ENCODE measurements at places on chromosomes 6 and 20.

DNA sequence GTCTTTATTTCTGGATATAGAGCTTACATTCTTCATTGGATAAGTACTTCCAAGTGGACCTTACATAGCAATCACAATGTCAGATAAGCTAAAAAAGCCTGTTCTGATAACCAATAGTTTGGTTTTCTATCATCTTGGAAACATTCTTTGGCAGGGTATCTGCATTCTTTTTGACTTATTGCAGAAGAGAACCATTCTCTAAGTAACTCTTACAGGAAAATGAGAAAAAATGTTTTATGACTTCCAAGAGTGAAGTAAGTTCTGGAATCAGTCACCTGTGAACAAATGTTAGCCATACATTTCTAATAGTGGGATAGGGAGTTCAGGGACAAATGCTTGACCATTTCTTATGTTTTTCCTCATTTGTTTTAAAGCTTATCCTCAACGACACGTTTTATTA lies 564.0 kb downstream of the CD109 start:
- no peak for DNase-seq

DNA sequence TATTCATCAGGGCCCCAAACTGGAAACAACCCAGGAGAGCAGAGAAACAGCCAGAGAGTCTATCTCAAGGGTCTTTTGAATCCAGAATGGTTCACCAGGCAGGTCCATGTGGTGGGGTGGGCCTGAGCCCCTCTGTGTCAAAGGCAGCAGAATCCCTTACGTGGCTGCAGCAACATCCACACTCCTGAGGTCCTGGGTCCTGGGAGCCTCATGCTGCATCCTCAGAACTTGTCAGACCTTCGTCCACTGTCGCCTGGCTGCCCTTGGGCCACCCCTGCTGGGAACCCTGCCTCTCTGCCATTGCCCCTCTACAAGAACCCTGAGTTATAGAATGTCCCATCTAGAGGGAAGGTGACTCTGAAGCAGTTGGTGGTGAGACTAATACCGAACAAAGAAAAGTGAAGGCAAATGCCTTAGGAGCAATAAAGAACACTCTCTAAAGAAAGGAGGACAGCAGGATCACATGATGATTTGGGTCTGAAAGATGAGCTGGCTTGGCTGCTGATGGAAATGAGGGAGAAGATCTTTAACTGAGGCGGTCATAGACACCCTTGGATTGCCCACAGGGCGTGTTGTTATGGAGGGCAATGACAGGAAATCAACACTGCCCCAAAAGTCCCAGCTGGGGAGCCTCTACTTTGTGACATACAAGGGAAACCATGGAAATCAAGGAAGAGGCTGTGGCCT lies 161.2 kb downstream of the SYNDIG1 start:
- no peak for DNase-seq

GRCh38 chr20:57251949-57252348 lies 14.5 kb downstream of the BMP7 start:
- no peak for DNase-seq

- DNase-seq, result peak; percentile 70
Observed at GRCh38 chr20:50916257-50916656, 15.0 kb downstream of the ADNP start.

GRCh38 chr6:132763269-132763668 lies 5.6 kb upstream of the VNN2 start:
- DNase-seq, result no peak

- peak; percentile 15 for DNase-seq
Observed at GRCh38 chr6:52340603-52340880, 21.4 kb upstream of the PAQR8 start.

- DNase-seq, result no peak
Observed at GRCh38 chr6:11636121-11636520, 98.6 kb downstream of the TMEM170B start.

DNA sequence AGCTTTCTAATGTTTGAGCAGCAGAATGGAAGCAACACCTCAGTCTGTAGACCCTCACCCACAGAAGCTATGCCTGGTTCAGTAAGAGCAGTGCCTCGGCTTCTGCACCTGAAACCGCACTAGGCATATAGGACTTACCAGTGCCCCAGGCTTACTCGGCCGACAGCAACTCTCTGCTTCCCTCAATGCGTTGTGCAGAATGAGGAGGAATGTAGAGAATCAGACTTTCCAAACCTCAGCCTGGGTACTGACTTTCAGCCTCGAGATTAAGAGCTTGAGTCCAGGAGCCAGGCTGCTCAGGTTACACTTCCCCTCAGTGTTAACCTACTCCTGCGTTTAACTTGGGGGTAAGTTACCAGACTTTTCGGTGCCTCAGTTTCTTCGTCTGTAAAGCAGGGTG lies 8.6 kb downstream of the EYA2 start:
- DNase-seq, result no peak

DNA sequence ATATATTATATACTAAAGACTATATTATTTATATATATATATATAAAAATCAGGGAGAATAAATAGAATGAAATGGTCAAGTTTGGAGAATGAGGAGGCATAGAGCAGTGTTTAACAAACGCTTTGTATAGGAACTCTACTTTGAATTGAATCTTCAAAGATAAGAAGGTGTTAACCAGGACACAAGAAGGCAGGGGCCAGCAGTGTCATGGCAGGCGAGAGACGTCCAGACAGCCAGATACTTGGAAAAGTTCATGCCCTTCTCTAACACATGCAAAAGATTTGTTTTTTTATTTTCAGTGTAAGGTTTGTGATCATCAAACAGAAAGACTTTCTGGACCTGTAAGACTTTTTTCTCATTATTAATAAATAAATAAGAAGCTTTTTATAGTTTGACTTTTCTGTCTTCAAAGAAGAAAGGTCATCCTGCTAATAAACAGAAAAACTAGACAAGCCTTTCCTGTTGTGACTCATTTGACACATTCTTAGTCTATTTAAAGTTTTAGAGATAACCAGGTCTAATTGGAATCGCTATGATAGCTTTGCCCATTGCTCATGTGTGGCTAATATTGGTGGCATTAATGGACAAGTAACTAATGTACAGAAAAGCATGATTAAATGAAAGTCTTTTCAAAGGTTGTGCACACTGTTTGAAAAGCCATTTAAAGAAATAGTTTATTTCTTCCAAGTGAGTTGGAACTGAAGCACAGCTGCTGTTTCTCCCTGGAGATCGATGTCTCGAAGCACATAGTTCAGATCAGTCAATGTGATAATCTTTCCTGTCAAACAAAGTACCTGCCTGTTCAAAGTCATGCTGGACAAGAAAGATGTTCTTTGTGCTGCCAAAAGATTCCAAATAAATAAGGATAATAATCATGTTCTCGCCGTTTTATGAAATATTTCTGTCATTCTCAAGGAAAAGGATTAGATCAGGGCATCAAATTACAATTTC lies 420.4 kb upstream of the OPRM1 start:
- no peak for DNase-seq

DNA sequence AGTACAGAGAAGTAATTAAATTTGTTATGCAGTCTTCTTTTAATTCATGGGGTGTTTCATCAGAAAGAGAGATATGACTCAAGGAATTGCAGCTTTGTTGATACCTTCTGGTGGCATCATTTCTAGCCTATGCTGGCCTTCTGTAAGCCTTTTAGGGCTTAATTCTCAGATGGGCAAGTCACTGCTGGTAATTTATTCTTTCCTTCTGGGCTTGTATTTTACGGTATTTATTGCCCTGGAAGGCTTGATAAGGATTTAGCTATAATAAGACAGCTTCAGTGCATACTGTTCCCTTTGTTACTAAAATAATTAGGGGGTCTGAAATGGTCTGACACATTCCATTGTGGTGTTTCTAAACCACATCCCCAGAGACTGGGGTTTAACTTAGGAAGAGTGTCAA lies 57.9 kb upstream of the EMILIN3 start:
- no peak for DNase-seq

DNA sequence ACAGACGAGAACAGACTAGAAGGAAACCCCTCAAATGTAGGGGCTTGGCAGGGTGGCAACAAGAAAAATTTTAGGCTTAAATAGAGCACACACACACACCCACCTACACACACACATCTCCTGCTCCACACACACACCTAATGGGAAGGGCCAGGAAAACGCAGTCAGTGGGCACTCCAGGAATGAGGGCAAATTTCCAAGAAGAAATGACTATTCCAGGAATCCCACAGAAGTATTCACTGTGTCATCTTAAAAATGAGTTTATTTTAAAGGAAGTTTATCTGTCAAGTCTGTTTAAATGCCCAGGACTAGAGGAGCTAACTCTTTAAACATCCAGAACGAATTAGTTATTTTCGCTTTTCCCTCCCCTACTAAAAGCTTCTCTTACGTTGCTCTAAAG lies 13.0 kb downstream of the ALDH8A1 start:
- peak; percentile 90 for DNase-seq

DNA sequence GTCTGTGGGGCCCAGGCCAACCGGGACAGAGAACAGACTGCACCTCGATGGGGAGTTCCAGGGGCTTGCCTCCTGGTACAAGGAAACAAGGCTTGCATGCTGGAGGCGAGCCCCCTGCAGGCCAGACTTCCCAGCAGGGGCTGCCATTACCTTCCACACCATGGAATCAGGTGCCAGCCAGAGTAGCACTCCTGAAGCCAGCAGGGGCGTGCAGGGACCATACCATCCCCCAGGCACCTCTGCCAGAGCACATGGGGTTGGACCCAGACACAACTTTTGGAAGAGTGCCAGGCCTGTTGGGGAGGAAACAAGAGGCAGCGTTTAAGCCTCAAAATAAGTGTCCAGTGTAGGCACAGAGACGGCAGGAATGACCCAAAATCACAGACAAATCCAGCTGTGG lies 6.5 kb downstream of the DDO start:
- DNase-seq, result no peak

- peak; percentile 40 for DNase-seq
Observed at GRCh38 chr20:4797275-4797674, 75.6 kb downstream of the PRND start.

- DNase-seq, result no peak
Observed at GRCh38 chr6:144314003-144314485, 28.9 kb downstream of the UTRN start.

DNA sequence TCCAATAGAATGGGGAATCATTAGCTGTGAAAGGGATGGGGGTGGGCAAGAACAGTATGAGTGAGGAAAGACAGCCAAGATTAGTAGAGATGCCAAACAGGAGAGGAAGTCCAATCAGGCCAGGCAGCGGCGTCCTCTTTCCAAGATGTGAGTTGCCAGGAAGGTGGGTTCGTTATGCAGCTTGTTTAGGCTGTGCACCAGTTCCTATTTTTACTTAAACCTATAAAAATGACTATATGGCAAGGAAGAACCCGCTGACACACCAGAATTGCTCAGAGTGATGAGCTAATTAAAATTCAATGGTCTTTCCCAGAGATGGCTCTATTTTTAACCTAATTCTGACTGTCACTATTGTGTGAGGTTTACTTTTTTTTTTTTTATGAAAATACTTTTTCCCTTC lies 88.2 kb downstream of the SLC22A23 start:
- DNase-seq, result no peak

DNA sequence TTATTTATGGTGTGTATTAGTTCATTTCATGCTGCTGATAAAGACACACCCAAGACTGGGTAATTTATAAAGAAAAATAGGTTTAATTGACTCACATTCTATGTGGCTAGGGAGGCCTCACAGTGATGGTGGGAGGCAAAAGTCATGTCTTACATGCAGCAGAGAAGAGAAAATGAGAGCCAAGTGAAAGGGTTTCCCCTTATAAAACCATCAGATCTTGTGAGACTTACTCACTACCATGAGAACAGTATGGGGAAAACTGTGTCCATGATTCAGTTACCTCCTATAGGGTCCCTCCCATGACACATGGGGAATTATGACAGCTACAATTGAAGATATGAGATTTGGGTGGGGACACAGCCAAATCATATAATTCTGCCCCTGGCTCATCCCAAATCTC lies 150.0 kb upstream of the AHI1 start:
- no peak for DNase-seq

All from EL (cell line).